ENCODE measurements at places on chromosomes 1 and 21.

DNA sequence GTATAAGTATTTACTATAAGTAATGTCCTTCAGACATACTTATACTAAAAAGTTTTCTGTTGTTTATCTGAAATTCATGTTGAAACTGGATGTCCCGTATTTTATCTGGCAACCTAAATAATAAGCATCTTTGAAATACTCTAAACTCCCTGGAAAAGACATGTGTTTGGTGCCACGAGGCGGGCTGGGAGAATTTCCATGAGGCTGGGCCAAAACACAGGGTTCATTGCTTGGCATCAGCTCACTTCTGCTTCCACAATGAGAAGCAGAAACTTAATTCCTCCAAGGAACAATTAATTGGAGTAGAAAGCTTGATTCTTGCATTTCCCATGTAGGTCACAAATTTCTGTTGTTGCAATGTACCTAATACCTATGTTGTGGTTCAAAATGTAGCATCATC is 110.2 kb downstream of the PSMG1 start:
- DNase-seq, result no peak

- DNase-seq, result no peak
These were observed 16.8 kb downstream of the EDN2 start for GRCh38 chr1:41467673-41468072.

DNA sequence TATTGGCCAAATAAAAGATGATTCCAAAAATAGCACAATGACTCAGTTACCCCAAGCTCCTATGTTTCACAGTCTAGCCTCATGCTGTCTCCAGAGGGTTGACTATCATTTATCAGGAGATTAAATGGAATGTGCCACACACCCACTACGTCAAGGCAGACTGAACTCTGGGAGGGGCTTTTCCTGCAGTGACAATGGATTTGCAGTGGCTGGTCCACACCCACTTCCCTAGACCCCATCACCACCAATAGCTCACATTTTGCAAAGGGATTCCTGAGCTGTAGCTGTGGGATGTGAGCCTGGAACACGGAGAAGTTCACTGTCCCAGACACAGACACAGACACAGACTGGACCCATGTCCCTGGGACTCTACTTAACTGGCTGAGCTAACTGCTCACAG is 77.1 kb downstream of the HLCS start:
- no peak for DNase-seq

- DNase-seq, result peak; percentile 90
These were observed at the start of gene ZFP69B for GRCh38 chr1:40449684-40450494. ZFP69B (plus strand) TSS chr1:40450476; CDS start chr1:40450962, 486 bp downstream.

GRCh38 chr1:170749549-170749948 is 85.6 kb downstream of the PRRX1 start:
- no peak for DNase-seq

DNA sequence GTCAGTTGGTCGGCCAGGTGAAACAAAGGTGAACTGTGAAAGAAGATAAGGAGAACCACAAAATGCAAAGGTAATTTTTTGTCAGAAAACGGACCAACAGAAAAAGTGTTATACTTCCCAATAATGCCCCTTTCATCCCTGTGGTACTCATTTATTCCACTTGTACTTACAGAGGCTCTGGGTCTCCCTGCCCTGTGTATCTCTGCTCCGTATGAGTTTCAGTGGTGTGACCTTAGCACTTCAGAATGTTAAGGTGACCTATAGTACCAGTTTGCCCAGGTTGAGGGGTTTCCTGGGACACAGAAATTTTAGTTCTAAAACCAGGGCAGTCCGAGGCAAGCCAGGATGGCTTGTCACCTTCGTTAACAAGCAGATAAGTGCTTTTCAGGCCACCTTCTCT is 254.8 kb downstream of the OLFM3 start:
- no peak for DNase-seq

DNA sequence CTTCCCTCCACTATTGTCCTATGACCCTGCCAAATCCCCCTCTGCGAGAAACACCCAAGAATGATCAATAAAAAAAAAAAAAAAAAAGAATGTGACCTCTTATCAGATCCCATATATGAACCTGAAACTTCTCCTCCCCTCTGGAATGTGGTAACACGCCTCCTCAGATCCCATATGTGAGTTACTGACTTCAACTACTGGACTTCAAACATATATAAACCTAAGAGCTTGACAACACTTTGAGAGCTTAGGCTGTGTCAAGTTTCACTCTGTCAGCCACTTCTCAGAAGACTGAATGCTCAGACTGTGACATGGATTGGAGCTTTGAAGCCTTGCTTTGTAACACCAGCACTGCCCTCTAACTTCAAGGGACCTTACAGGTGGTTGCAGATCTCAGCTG is 148.4 kb downstream of the COP1 start:
- DNase-seq, result no peak

DNA sequence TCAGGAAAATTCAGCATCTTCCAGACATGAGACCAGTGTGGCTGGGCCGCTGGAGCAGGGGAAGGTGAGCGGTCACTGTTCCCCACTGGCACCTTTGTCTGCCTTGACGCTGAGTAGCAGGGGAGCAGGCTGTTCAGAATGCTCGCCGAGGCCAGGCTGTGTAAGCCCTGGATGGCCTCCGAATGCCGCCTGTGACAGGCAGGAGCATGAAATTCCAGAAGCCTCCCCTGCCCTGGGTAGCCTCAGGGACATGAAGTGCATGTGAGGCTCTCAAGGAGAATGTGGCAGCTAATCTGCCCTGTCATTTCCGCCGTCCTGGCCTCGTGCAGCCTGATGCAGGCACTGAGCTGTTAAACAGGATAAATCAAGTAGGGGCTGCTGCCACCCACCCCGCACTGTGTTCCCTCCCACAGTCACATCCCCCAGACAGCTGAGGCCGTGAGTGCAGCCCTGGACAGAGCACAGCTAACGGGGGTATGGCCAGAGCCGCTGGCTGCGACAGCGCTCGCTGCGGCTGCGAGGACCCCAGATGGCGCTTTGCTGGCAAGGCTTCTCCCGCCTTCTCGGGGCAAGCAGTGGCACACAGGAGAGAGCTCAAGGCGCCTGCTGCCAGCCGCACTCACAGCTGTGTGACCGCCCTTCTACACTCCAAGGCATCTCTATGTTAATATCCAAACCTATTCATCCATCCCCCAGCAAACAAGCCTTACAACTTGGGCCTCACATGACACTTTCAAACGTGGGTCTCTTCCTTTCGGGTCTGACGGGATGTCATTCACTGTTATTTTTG is 105.0 kb upstream of the COL6A1 start:
- no peak for DNase-seq

DNA sequence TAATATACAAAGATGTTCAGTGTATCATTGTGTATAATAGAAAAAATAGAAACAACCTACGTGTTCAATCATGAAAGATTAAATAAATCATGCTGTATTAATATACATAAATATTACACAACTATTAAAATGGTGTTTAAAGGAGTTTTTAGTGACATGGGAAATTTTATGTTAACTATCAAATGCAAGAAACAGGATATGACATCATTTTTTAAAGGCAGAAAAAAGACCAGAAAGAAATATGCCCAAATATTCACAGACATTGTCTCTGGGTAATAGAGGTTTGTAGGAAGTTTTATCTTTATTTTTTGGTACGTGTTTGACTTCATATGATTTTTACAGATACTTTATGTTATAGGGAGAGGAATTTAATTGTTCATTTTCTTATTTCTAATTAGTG is 34.0 kb downstream of the NPHS2 start:
- no peak for DNase-seq

GRCh38 chr1:67597336-67597735 is 87.7 kb upstream of the GADD45A start:
- no peak for DNase-seq

DNA sequence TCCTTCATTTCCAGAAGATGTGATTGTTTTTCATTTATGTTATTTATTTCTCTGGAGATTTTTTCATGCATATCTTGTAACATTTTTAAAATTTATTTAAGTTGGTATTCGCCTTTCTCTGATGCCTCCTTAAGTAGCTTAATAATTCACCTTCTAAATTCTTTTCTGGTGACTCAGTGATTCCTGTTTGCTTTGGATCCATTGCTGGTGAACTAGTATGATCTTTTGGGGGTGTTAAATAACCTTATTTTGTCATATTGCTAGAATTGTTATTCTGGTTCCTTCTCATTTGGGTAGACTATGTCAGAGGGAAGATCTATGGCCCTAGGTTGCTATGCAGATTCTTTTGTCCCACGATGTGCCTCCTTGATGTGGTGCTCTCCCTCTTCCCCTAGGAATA is 1347.2 kb upstream of the B3GALT2 start:
- DNase-seq, result no peak

DNA sequence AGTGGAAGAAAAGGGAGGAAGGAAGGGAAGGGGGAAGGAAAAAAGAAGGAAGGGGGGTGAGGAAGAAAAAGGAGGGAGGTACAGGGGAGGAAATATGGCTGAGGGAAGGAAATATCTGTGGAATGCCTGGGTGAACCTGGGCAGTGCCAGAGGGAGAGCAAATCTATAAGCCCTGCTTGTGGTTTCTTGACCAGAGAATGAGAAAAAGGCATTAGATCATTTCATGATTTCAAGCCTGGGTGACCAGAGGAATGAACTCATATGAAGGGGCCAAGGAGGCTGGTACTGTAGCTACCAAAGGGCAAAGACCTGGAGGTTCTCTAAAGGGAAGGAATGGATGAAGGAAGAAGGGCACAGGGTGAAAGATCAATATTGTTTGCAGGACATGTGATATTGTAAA is 31.4 kb downstream of the GNG12 start:
- DNase-seq, result no peak

- peak; percentile 7 for DNase-seq
These were observed 7.4 kb downstream of the CFAP410 start for GRCh38 chr21:44331650-44332307.

DNA sequence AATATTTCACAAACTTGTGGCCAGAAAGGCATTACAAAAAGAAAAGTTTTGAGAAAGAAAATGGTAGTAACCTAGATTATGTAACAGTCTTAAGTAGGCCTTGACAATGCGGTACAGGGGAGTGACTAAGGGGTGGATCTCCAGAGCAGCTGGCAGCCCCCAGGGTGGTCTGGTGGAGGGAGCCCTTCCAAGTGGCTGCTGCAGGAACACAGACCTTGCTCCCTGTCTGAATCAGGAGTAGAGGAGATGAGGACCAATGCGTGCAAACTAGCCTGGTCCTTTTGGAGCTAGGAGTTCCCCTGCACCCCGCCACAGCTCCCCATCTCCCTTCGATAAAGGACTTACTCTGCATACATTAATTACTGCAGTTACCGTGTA is 189.0 kb downstream of the NFIA start:
- no peak for DNase-seq

DNA sequence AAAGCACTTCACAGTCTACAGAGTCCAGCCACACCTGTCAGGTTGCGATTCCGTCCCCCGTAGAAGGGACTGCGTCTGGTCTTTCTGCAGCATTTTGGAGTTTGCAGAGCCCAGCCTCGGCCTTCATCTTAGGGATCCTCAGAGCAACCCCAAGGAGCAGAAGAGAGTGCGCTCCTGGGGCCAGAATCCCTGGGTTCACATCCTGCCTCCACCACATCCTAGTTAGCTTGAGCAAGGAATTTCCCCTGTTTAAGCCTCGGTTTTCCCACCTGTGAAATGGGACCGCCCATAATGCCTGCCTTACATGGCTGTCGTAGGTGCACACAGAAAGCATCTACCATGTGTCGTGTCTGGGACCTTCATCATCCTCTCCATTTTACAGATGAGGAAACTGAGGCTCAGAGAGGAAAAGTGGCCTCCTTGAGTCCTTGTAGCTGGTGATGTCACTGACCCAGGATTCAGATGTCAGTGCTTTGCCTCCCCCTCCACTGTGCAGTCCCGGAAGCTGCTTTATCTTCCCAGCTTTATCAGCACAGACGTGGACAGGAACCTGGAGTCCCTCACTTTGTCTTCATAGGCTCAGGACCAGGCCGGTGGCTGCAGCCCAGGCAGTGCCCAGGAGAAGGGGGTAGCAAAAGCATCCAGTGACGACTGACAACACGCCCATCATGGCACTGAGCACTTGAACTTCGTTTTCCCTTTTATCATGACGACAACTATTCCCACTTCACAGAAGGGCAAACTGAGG is 438.5 kb downstream of the MATN1 start:
- DNase-seq, result no peak

GRCh38 chr1:154550657-154551056 is 7.8 kb downstream of the UBE2Q1 start:
- no peak for DNase-seq

DNA sequence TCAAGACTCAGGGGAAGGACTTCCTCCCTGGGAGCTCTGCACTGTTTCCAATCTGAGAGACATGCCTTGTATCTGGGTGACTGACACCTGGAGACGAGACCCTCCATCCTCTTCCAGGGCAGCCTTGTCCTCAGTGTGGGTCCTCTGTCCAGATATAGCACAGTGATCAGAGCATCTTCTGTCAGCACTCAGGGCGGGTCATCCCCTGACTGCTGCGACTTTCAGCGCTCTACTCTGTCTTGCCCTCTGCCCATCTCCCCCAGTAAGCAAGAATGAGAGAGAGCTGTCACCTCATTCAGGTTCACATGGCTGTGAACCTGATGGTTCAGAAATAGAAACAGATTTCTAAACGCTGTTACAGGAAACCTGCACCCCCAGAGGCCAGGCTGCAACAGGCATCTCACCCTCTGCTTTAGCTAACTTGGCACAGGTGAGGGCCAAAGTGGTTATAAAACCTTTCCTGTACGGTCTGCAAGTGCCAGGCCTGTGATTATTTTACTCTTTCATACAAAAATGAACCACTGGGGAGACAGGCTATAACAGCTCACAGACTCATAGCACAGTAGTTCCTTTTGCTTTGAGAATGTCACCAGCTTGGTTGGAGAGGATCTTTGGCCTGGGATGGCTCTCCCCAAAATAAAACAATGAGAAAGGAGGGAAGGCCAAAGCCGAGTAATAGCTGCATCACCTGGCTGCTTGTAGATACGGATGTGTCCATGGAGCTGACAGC is 11.4 kb upstream of the TENT5C start:
- DNase-seq, result no peak

DNA sequence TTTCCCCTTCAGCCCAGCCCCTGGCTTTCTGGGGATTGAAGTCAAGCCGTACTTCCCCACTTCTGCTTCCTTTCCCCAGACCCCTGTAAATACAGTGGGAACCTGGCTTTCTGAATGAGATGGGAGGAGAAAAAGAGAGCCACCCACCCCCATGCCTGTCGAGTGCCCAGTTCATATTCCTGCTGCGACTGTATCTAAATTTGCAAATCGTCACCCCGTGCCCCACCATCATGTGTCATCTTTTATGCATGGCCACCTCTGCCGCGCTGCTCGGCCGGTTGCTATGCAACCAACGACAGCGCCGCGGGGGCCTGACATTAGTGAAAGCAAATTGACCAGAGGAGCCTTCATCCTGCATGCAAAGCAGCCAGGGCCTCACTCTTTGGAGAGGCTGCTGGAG is 143.0 kb downstream of the ELAVL4 start:
- DNase-seq, result no peak
